Activated CD4-positive, alpha-beta T cell treated with anti-CD3 and anti-CD28 coated beads, Interleukin-10, Interleukin-2, amounts not matched to agents 100 ng/mL and 50 ng/mL, durations not matched to agents 16 hours and 8 hours (primary cell): ENCODE measurements at places on chromosomes 2 and 18.

DNA sequence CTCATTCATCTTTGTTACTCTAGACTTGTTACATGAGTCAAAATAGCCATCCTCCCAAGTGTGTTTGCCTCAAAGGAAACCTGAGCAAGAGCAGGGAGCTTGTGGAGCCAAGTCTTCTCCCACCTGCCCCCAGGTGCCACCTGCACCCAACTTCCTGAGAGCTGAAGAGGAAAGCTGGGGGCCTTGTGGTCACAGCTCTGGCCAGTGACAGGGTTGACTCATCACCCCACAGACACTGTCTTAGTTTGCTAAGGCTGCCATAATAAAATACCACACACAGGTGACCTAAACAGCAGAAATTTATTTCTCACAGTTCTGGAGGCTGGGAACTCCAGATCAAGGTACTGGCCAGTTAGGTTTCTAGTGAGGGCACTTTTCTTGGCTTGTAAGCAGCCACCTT, 99.6 kb downstream of the TPGS2 start:
- no peak for DNase-seq

GRCh38 chr18:48049757-48050156, 119.3 kb upstream of the SMAD2 start:
- no peak for DNase-seq

DNA sequence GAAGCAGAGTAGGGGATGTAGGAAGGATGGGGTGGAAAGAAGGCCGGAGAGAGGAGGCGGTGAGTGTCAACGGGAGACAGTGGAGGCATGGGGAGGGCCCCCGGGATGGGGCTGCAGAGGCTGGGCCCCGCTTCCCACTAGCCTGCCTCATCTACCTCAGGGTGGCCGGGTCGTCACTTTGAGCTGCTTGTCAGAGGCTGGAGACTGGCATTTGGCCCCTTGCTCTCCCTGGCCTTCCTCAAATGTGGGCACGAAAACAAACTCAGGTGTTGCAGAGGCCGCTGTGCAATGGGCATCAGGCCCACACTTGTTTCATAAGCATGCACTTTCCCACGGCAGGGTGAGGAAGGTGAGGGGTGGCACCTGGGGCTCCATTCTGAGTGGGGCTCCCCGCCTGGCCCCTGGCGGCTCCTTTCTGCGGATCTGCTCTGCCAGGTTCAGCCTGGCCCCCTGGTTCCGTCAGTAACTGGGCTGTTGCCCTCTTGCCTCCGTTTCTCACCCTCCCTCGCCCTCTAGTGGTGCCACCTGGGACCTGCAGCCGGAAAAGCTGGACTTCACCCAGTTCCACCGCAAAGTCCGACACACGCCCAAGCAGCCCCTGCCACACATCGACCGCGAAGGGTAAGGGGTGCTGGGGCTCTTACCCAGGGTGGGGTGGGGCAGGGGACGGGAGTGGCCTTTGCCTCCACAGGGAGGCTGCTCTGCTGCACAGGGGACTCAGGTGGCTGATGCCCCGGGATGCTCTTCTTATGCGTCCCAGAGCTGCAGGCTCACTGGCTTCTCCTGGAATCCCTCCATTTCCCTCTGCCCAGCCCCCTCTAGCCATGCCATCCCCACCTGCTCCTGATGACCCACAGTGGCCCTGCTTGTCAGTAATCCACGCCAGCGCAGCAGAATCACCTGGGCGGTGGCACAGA, 125.4 kb downstream of the CTIF start:
- DNase-seq: peak; percentile 51

- no peak for DNase-seq
These were observed 534 bp upstream of the SOCS6 start for GRCh38 chr18:70288171-70288850.

GRCh38 chr2:99637159-99637697, 147.4 kb upstream of the REV1 start:
- DNase-seq: no peak

- DNase-seq: no peak
These were observed 133.7 kb upstream of the MEIS1 start for GRCh38 chr2:66301022-66301766.

DNA sequence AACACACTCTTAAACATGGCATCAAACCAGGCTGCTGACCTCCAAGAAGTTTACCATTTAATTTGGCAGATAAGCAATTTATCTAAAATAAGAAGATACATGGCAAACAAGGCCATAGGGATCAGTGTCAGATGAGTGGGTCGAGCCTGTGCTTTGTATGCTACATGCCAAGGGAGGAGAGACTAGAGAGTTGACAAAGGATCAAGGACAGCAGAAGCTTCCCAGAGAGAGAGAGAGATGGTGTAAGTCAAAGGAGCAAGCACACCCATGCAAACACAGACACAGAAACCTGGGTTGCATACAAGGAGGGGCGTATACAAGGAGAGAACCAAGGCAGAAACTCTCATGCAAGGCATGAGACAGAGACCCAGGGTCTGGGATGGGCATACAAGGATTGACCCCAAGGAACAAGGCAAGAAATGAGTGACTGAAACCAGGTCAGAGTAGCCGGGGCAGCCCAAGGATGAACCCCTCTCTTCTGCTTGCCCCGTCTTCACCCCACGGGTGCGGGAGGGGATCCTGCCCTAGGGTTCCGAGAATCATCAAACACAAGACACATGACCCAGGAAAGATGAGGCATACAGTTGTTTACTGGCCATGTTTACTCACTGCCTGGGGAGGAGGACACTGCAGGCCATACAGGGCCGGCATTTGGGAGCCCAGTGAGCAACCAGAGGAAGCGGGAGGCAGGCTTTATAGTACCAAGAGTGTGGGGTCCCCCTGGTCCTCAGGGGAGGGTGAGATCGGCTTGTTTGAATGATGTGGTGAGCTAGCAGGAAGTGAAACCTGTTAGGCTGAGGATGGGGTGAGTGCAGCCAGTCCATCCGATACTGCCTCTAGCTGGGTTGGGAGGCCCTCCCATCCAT, 529.2 kb upstream of the ID2 start:
- DNase-seq: no peak

DNA sequence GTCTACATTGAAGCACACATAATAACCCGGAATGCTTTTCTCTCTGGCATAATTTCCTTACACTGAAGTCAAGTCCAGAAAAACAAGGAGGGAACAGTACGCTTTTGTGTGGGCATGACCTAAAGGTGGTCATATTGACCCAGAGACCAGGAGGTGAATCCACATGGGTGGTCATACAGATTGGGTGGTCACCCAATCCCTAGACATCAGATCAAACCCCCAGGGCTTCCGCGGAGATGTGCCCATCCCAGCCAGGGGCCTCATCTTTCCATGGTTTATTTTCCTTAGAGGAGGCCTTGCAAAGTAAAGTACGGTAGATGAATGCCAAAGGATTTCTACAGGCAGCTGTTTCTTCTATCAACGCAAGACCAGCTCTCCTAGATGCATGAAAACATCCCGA, 38.8 kb downstream of the FAM168B start:
- no peak for DNase-seq

GRCh38 chr2:17959833-17960232, 81.4 kb downstream of the KCNS3 start:
- DNase-seq: peak; percentile 4

DNA sequence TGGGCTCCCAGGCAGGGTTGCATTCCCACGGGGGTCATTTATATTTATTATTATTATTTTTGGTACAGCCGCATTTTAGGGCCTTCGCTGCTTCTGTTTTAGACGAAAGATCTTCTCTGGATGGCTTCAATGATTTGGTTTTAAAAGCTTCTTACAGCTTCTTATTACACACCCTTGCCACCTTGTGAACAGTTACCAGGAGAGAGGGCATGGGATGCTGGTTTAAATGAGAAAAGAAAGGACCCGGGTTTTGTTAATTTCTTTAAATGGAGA, 1.7 kb downstream of the SH3RF3 start:
- DNase-seq: no peak

- peak; percentile 15 for DNase-seq
These were observed 1167.9 kb downstream of the DSC3 start for GRCh38 chr18:29874519-29875098.

- DNase-seq: no peak
These were observed 41.5 kb upstream of the MCFD2 start for GRCh38 chr2:46956981-46957531.

DNA sequence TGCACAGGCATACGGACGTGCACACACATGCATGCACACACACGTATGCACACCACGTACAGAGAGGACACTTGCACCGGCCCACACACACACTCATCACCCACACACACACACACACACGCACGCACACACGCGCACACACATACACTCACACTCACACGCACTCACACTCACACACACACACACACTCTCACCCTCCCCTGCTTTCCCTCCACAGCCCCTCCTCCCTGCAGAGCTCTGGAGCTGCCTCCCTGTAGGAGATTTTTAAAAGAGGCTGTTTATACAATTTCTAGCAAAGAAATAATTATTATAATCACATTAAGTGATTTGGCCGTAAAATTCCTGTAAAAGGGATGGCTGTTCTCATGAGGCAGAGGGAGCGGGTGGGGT, 36.5 kb upstream of the SNED1 start:
- no peak for DNase-seq

GRCh38 chr2:240458044-240458899, 22.8 kb downstream of the GPC1 start:
- no peak for DNase-seq

- DNase-seq: peak; percentile 46
These were observed 53.4 kb downstream of the THADA start for GRCh38 chr2:43542285-43542933.

DNA sequence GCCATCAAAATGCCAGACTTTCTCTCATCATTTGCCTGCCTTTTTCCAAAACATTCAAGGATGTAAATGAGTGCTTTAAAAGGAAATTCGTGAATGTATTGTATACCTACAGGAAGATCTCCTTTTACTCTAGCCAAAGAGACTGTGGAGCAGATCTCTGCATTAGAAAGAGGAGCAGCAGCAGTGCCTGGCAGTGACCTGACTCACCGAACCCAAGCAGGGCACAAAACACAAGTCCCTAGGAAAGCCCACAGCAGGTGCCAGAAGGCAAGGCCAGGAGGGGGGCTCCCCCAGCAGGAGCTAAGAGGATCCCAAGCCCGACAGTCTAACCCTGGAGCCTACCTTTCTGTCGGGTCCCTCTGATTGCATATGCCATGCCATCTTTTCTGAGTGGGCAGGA, 47.9 kb downstream of the L3MBTL4 start:
- no peak for DNase-seq

DNA sequence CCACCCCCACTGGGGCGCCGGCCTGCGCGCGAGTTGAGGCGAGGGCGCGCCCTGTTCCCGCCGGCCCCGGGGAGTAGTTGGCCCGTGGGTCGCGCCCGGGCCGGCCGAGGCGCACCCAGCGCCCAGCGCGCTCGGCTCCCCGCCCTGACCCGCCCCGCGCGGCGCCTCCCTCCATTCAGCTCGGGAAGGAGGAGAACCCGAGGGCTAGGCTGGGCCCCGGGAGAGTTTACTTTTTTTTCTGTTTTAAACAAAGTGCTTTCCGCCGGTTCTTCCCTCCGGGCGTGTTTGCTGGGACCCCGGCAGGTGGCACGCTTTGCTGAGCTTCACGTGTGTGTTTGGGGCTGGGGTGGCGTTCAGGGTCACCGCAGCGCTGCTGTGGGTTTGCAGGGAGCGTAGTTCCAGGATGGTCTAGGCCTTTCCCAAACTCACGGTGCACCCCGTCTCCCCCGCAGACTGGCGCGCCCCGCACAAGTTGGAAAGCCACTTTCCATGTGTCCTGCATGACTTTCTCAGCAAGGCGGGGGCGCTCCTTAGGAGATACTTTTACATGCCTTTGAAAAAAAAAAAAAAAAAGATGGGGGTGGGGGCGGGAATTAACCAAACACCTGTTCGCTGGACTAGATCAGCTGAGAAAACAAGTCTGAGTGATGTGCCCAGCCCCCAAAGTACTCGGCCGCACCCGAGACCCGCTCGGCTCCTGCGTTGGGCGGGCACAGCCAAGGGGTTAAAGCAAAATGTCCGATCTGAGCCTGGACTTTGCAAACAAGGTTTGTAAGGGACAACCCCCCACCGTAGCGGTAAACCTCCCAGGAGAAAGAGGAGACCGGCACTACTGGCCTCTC, 825 bp downstream of the ITGA6 start:
- peak; percentile 44 for DNase-seq

GRCh38 chr2:169285531-169286235, 76.7 kb downstream of the LRP2 start:
- DNase-seq: no peak

- DNase-seq: no peak
These were observed 779.4 kb upstream of the FSHR start for GRCh38 chr2:49933711-49934110.

- DNase-seq: no peak
These were observed 26.3 kb downstream of the ATP8B1 start for GRCh38 chr18:57776767-57777166.

DNA sequence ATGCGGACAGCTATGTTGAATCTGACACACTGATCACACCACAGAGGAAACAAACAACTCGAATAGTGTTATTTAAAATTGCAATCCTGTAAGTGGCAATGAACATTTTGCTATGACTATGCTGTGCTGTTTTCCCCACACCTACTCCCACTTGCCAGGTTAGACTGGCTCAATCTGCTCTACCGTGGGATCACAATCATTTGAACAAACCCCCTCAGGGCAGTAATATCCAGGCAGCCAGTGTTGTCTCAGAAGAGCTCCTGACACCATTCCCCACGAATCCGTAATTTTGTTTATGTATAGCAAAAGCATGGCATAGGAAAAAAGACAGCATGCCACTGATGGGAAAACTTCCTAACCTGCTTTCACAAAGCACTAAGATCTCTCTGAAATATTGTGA, 284.3 kb downstream of the ERBB4 start:
- DNase-seq: no peak

GRCh38 chr2:127199223-127199622, 20.9 kb downstream of the CYP27C1 start:
- DNase-seq: no peak

- DNase-seq: no peak
These were observed 94.1 kb downstream of the PRPF40A start for GRCh38 chr2:152623076-152623740.

- no peak for DNase-seq
These were observed 34.4 kb downstream of the PCARE start for GRCh38 chr2:29039718-29040480.

DNA sequence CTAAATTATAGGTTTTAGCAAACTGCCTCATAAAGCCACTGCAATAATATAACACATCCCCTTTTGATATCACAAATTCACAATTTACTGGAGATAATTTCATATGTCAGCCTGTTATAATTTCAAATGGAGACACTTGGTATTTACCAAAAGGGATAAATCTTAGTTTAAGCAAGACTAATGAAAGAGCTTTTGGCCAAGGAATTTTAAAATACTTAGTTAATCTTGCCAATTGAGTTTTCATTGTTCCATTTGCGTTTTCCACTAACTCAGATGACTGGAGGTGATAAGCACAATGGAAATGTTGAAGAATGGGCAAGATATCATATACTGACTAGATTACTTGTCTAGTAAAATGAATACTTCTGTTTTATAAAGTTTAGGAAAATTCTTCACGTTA, 379.3 kb upstream of the SYT4 start:
- no peak for DNase-seq

DNA sequence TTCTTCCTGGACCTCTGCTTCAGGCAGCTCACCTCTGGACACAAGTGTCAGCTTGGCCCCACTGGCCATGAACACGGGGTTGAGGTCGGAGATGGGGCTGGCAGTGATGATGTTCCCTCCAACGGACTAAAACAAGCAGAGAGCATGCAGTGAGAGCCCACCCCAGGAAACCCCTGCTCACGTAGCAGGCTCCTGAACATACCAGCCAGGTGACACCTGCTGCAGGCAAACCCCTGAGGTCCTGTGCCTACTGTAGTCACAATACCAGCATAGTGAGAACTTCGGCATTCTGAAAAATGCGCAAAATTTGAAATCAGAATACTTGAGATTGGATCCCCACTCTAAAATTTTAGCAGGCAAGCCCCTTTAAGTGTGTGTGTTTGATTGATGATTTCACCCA, 32.9 kb downstream of the XDH start:
- no peak for DNase-seq
